ENCODE measurements at places on chromosomes 11 and 22.

GRCh38 chr11:68735125-68735524 is 16.2 kb downstream of the TESMIN start:
- DNase-seq: no peak

- DNase-seq: no peak
Observed at GRCh38 chr22:44196731-44197131, 16.0 kb downstream of the PARVG start.

DNA sequence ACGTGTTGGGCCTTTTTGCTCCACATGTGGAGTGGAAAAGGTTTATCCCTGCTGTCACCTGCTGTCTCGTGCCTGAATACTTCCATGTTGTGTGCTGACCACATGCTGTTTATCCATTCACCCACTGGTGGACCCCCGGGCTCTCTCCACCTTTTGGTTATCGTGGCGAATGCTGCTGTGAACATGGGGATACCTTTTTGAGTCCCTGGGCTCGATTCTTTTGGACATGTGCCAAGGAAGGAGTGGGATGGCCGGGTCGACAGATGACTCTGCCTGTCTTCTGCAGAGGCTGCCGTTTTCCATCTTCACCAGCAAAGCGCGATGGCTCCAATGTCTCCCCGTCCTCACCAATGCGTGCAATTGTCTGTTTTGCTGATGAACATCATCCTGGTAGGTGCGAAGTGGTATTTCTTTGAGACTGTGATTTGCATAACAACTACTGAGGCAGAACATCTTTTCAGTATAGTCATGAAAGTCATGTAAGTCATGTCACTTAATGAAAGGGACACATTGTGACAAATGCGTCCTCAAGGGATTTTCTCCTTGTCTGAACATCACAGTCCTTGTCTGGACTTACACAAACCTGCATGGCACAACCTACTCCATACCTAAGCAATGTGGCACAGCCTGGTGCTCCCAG is 758.7 kb downstream of the BRD1 start:
- no peak for DNase-seq

GRCh38 chr11:20474882-20475517 is 87.5 kb downstream of the PRMT3 start:
- DNase-seq: no peak

DNA sequence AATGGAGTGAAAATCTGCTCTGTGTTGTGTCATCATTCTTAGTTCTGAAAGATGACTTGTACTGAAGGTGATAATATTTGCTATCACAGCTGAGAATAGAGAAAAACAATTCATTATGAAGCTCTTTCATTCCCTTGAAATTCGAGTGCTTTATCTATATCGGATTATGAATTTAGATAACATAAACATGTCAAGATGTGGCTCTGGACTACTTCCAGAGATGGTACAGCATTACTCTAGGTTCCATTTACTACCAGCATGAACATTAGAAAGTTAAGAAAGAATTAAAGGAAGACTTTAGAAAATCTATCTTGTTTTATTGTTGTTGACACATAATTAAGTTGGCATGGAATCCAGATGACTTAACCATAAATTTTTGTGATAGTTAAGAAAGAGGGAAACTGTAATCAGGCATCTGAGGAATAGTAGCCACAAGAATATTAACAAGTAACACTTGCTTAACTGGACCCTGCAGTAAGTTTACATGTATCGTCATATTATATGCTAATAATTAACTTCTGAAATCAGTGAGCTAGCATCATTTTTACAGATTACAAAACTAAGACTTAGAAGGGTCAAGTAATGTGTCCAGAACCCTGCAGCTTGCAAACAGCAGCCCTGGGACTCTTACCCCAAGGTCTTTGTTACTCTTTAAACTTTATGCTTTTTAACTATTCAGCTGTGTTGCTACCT is 182.6 kb downstream of the DDX10 start:
- no peak for DNase-seq

GRCh38 chr11:46197421-46197820 is 76.2 kb upstream of the PHF21A start:
- DNase-seq: no peak

- no peak for DNase-seq
Observed at GRCh38 chr22:49814856-49815255, 12.8 kb downstream of the BRD1 start.

Measured in fibroblast of skin of back (primary cell).